Immature natural killer cell (primary cell): ENCODE measurements at places on chromosomes 6 and 20. TPM values are rescaled to one million over a fixed set of nuclear protein-coding genes. Genes with fewer than 3 reads are reported as not detected.

VSX1 gene
- not detected for polyA plus RNA-seq

PRR18 gene
- not detected for polyA plus RNA-seq

STK38 gene
- polyA plus RNA-seq: 81.2 TPM

SLC29A1 gene
- 1.8 TPM for polyA plus RNA-seq

SAPCD1 gene
- not detected for polyA plus RNA-seq

DNA sequence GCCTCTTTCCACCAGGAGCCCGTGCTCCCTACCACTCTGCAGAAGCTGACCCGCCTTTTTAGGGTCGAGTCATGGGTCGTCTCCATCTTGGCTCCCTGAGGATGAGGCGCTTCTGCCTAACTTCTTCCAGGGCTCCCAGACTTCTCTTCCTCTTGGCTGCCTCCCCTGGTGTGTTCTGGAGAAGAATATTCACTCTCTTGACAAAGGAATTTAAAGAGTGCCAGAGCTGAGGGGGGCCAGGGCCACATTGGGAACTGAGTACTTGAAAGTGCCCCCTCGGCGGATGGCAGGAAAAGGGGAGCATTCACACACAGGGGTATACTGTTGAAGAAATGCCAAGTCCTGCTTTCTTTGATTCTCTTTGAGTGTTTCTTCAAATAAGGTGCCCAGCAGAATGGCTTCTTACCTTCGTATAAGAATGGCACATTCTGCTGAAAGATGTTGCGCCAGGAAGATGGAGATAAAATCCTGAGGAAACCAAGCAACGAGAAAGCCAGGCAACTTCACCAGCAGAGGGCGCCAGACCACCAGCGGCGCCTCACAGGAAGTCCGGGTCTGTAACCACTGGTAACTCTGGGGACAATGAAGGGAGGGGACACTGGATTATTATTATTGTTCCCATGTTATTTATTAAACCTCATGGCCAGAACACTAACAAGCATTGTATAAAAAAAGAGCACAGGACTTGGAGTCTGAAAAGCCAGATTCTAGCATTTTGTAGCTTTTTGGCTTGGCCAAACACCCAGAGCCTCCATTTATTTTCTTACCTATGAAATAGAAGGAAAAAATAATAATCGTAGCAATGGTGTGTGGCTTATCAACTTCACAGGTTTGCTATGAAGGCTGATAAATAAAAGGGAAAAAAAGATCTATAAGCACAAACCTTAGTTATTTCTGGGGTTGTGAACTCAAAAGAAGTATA lies 176.7 kb downstream of the HACE1 start:
- no peaks in the 10 kb centered on the region for H3K27me3 ChIP-seq
- H3K4me3 ChIP-seq: no peak overlapping the region
- H3K27ac ChIP-seq: no peak overlapping the region

- H3K27ac ChIP-seq: no peak overlapping the region
- no peak overlapping the region for H3K4me3 ChIP-seq
- no peak for DNase-seq
- H3K27me3 ChIP-seq: no peaks in the 10 kb centered on the region
These were observed 51.5 kb downstream of the SLC35F1 start for GRCh38 chr6:117958536-117958935.

GRCh38 chr6:168264593-168265335 lies 54.8 kb downstream of the DACT2 start:
- H3K4me1 ChIP-seq: no peaks in the 10 kb centered on the region
- H3K36me3 ChIP-seq: no peaks in the 10 kb centered on the region
- DNase-seq: no peak
